ENCODE measurements at places on chromosomes 7 and 10.
A peak's percentile ranks its signal among the peaks of the same experiment; 100 is the strongest.

DNA sequence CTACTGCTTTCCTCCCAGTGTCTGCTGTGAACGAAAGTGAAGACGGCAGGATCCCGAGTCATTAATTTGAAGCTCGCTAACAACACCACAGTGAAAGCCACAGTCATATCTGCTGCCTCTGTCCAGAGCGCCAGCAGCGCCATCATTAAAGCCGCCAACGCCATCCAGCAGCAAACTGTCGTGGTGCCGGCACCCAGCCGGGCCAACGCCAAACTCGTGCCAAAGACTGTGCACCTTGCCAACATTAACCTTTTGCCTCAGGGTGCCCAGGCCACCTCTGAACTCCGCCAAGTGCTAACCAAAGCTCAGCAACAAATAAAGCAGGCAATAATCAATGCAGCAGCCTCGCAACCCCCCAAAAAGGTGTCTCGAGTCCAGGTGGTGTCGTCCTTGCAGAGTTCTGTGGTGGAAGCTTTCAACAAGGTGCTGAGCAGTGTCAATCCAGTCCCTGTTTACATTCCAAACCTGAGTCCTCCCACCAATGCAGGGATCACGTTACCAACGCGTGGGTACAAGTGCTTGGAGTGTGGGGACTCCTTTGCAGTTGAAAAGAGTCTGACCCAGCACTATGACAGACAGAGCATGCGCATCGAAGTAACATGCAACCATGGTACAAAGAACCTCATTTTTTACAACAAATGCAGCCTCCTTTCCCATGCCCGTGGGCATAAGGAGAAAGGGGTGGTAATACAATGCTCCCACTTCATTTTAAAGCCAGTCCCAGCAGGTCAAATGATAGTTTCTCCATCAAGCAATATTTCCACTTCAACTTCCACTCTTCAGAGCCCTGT is 94.8 kb upstream of the KCNMA1 start:
- DNase-seq: no peak

DNA sequence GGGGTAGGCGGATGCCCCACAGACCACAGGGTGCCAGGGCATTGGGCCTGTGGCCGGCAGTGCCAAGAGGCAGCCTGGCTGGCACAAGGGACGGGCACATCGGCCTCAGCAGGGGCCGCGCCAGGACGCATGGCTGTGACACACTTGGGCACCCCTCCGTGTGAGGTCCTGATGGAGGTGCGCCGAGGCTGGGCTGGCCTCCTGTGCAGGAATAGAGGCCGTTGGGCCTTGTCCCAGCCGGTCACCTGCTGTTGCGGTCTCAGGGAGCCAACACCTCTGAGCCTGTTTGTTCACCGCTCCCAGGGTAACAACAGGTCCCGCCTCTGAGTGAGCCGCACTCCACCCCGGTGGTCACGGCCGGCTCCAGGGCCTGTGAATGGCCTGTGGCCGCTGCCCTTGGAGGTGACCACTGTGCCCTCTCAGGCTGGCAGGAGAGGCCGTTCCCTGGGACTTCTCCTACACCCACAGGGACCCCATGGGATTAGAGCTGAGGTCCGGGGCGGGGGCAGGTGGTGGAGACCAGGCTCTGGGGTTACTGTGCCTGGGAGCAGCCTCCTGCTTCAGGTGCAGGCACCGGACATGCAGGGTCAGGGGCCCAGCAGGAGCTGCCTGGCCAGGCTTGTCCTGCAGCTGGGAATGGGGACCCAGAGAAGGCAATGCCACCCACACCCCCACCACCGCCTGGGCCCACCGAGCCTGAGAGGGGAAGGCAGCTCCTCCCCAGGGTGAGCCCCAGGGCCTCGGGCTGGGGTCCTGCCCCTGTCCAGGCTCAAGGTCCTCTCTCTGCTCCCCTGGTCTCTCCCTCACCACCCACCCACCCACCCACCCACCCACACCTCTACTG is 12.0 kb downstream of the PWWP2B start:
- DNase-seq: no peak

DNA sequence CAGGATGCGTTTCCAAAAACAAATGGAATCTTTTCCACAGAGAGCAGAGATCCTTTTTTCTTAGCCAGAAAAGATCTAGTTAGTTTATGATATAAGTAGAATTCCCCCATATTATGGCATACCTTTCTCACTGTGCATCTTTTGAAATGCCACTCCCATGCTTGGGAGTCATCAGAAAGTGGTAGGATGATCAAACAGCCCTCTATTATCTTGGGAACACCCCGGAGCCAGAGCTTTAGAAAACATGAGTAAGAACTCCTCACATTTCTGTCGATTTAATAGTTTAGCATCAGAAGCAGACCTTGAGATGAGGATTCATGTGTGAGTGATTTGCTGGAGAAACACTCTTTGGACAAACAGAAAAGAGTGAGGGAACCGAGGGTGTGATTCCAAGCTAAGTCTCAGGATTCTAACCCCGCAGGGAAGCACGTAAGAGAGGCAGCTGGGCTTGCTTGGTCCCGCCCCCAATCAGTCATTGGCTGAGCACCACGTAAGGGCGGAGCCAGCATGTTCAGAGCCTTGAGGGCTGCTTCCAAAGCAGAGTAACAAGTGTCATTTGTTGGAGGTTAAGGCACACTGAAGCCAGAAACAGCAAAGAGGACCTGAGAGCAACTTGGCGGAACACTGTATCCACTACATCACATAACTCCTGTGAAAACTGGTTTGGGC is 43.7 kb upstream of the NXPH1 start:
- no peak for DNase-seq

DNA sequence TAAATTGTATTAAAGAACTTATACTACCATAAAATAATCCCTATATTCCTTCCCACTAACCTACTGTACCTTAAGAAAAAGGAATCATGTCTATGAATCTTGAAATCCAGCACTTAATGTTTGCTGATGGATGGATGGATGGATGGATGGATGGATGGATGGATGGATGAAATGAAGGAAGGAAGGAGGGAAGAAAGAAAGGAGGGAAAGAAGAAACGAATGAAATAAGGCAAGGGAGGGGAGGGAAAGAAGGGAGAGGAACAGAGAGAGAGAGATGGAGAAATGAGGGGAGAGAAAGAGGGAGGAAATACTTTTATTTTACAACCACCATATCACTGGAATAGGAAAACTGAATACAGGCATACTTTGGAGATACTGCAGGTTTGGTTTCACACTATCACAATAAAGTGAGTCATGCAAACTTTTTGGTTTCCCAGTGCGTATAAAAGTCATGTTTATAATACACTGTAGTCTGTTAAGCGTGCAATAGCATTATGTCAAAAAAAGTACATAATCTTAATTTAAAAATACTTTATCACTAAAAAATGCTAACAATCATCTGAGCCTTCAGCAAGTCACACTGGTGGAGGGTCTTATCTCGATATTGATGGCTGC is 219.8 kb downstream of the CHCHD3 start:
- DNase-seq: no peak

- peak; percentile 52 for DNase-seq
Observed at GRCh38 chr7:111098011-111098925, 7.3 kb downstream of the LRRN3 start.

DNA sequence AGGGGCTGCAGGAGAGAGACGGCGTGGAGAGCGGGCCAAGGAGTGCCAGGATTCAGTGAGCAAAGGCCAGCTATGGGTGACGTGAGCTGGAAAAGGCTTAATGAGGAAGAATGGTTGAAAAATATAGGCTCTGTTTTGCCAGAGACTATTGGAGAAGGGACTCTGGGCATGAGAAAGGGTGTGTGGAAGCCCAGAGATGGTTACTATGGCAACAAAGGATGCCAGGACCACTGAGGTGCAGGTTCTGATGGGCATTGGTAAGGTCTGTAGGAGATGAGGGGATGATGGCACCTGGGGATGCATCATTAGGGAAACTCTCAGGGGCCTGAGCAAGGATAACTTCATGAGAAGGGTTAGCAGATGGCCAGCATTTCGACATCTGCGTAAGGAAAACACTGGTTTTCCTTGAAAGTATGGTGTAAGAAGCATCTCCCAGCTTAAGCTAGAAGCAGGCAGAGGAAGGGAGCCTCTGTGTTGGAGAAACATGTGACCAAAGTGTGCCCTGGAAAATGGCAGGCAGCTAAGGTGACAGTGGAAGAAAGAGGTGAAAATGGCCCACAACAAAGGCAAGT is 21.6 kb upstream of the FAM180A start:
- DNase-seq: no peak

DNA sequence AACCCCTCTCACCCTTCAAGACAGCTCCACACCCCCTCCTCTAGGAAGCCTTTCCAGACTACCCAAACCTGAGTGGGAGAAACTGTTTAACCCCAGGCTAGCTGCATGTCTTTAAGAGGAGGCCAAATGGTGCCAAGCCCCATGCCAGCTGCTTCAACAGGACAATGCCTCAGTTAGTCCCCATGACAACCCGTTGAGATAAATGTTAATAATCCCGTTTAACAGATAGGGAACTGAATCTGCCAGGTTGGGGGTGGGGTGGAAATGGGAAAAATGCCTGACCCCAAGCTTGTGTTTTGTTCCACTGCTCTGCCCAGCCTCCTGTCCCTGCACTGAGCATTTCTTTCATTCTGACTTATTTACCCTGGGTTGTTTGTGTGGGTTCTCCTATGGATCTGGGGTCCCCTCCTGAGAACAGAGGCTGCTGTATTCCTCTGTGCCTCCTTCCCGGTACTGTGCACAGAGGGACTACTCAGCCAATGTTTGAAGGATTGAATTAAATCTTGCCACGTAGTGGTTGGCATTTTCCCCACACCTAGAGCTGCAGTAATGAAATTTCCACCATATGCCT is 452.6 kb upstream of the ZMIZ1 start:
- no peak for DNase-seq

- no peak for DNase-seq
Observed at GRCh38 chr7:71133856-71134255, 1.9 kb downstream of the GALNT17 start.

DNA sequence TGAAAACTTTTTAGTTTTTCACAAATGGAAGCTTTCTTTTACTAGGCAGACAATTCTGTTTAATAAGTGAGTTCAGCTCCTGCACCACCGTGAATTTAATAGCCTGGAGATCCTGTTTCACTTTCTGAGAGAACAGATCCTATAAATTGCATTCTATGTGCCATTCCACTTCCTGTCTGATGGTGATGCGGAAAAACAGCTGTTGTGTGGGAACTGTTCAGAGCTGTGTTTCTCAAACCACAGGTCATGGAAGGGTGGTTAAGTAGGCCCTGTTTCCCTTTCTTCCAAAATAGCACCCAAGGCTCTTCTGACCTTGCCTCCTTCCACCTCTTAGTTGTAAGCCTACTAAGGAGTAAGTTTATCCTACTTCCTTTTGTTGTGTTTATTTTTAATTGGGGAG is 97.2 kb upstream of the DKK1 start:
- DNase-seq: no peak

- no peak for DNase-seq
Observed at GRCh38 chr10:79275431-79275851, 71.8 kb upstream of the PPIF start.

GRCh38 chr7:27199849-27200760 is at the start of gene HOXA13:
Gene HOXA13, minus strand, starts transcription at chr7:27200091. Its CDS starts 14 bp downstream, at chr7:27200077.
- DNase-seq: no peak

DNA sequence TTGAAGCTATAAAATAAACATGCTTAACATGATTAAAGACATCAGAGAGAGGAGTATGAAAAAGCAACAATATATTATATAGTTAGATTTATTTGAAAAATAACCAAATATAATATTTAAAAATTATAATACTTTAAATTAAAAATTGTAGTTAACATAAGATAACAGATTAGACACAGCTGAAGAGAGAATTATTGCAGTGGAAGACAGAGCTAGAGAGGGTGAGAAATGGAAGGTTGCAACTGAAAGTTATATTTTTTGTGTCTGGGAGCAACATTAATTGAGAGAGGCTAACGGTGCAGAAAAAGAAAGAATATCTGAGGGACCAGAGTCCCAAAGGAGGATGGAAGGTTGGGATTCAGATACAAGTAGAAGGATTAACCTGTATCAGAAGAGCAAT is 548.9 kb upstream of the FZD8 start:
- no peak for DNase-seq

GRCh38 chr10:98373260-98374040 is 41.5 kb downstream of the PYROXD2 start:
- no peak for DNase-seq

- no peak for DNase-seq
Observed at GRCh38 chr7:81484261-81484660, 285.6 kb downstream of the HGF start.

- no peak for DNase-seq
Observed at GRCh38 chr10:22245567-22245966, 27.8 kb upstream of the EBLN1 start.

GRCh38 chr10:94016727-94017714 is 23.3 kb downstream of the PLCE1 start:
- no peak for DNase-seq

- no peak for DNase-seq
Observed at GRCh38 chr10:100780324-100780723, 34.9 kb downstream of the PAX2 start.

GRCh38 chr7:123847868-123848267 is 2.9 kb downstream of the HYAL4 start:
- DNase-seq: no peak

GRCh38 chr7:19692111-19692828 is 16.6 kb downstream of the POLR1F start:
- no peak for DNase-seq

- DNase-seq: no peak
Observed at GRCh38 chr7:140084972-140085371, 22.2 kb upstream of the PARP12 start.

DNA sequence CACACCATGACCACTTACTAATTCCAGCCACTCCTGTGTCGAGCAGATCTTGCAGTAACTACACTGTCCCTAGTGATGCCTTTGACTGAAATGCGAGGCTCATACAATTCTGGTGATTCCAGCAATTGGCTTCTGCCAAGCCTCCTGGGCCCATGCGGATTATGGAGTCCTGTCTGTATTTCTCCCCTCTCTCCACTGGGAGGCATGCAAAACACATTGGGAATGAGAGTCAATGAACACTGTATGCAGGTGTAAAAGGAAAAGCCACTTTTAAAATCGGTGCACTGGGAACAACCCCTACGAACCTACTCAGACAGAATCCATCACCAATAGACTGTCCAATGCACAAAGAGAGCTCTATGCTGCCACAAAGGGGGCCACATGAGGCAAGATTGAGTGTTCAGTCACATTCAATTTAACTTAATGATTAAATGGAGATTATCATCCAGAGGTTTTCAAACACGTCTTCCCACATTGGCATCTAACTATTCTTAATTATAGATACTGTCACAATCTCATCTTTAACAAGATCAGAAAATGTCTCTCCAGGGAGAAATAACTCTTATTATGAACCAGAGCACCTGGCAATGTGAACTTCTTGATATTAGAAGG is 550.6 kb downstream of the GLRX3 start:
- no peak for DNase-seq

GRCh38 chr7:9181356-9181755 is 747.9 kb downstream of the NXPH1 start:
- DNase-seq: no peak
